Femur (tissue), 1 donor: ENCODE measurements at places on chromosomes 11 and 22.

DNA sequence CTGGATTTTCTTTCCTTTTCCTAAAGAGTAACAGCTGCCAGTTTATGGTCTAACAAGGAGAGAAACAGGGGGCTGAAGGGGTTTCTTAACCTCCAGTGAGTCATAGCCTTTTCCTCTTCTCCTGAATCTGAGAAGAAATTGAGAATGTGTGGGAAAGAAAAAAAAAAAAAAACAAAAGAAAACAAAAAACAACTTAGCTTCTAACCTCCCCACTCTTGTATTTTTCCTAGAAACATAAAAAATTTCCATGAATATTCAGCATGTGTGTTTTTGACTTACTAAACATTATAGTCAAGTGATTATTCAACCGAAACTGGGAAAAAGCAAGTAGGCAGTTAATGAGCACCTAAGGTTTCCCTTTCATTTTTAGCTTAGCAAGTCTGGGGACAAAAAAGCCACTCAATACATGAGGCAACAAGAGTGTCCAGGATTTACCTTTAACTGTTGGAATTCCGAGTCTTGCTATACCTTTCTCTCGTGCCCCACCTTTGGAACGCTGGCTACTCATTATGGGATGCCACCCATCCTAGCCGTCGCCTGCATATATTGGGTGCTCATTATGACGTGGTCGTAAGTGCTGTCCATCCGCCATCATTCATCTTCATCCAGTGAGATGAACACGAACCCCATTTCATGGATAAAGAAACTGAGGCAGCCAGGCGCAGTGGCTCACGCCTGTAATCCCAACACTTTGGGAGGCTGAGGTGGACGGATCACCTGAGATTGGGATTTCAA, 2.4 kb downstream of the ASPHD2 start:
- no peak for DNase-seq

DNA sequence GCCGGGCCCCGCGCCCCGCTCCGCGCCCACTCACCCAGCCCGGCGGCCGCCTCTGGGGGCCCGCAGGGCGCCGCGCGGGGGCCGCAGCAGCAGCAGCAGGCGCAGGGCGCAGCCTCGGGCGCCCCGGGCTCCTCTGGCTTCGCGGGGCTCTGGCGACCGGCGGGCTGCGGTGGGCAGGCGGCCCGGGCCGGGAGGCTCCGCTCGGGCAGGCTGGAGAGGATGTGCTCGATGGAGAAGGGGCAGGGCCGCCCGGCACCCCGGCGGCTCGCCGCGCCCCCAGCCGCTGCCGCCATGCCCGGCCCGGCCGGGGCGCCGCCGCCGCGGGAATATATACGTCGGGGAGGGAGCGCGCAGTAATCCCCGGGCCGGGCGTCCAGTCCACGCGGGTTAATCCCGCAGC, at the start of gene GSC2:
TSS of gene GSC2 (minus strand) at position 302 of the 400 bp plus-strand sequence. CDS start at position 293, 9 bp downstream.
- DNase-seq = no peak

GRCh38 chr11:116256215-116256614, 516.6 kb downstream of the BUD13 start:
- DNase-seq = no peak

DNA sequence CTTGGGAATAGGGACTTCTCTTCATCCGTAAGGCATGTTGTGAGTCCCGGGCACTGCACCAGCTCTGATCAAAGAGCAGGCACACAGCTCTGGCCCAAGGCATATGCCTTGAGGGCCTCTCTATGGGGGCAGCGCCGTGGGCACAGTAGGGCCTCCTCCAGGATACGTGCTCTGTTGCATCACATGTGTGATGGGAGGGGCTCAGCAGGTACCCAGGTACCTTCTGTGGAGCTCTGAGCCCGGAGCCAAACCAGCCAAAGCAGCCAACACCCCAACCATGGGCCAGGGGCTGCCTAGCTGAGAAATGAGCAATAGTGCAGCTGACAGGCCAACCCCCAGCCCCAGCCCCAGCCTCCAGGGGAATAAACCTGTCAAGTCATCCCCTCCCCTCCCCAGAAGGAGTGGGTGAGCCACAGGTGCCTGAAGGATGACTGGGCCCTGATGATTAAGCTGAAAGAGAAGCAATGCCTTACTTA, 79.7 kb upstream of the SHISAL1 start:
- peak; percentile 8 for DNase-seq

GRCh38 chr11:66181632-66182315, 86.7 kb upstream of the RAB1B start:
- no peak for DNase-seq

GRCh38 chr11:403021-403760, 9.2 kb downstream of the PKP3 start:
- no peak for DNase-seq

- no peak for DNase-seq
Observed at GRCh38 chr11:76770642-76771445, 12.3 kb upstream of the TSKU start.

- DNase-seq = peak; percentile 57
Observed at GRCh38 chr22:46287873-46288751, 8.6 kb upstream of the GTSE1 start.

DNA sequence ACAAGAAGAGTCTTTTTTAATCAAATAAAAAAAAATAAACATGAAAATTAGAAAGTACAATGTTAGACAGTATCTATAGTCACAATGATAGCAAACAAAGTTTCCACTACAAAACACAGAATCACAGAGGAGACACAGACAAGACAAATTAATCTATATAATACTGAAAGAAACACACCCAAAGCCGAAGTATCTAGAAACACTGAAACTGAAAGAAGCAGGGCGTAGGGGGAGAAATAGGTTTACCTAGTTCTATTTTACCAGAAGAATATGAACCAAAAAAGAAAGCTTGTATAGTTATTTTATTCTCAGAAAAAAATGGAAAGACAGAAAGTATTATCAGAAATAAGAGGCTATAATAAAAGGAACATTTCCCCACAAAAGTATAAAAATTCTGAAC, 27.1 kb upstream of the NUP50 start:
- DNase-seq = no peak

- DNase-seq = no peak
Observed at GRCh38 chr11:72433455-72434036, 785 bp downstream of the CLPB start.

- DNase-seq = peak; percentile 83
Observed at GRCh38 chr11:128814856-128815705, 52.0 kb downstream of the KCNJ1 start.

DNA sequence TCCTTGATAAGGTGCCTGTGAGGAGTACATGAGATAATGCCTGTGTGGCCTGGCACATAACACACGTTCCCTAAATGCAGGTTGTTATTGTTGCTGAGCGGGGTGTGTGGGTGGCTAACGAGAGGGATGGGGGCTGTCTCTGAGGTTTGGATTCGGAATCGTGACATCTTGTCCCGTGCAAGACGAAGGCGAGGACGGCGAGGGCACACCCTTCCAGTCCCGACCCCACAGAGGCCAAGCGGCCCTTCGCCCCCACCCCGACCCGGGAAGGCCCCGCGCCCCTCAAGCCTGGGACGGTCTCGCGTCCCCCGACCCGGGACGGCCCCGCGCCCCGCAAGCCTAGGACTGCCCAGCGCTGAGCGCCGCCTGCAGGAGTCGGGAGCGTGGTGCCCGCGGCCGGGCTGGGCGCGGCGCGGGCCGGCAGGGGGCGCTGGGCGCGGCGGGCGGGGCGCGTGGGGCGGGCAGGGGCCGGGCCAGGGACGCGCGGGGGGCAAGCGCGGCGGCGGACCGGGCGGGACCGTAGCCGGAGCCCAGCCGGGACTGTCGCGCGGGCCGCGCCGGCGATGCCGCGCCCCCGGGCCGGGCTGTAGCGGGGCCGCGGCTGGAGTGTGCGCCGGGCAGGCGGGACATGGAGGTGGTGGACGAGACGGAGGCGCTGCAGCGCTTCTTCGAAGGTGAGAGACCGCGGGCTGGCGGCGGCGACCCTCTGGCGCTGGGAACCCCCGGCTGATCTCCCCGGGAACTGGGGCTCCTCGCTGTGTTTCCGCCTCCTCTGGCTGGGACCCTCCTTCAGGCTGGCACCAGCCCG, at the start of gene MYRF:
TSS of gene MYRF (plus strand) at position 520 of the 808 bp plus-strand sequence. CDS start at position 629, 109 bp downstream.
- peak; percentile 73 for DNase-seq

- no peak for DNase-seq
Observed at GRCh38 chr11:28009388-28009787, 98.6 kb downstream of the KIF18A start.

DNA sequence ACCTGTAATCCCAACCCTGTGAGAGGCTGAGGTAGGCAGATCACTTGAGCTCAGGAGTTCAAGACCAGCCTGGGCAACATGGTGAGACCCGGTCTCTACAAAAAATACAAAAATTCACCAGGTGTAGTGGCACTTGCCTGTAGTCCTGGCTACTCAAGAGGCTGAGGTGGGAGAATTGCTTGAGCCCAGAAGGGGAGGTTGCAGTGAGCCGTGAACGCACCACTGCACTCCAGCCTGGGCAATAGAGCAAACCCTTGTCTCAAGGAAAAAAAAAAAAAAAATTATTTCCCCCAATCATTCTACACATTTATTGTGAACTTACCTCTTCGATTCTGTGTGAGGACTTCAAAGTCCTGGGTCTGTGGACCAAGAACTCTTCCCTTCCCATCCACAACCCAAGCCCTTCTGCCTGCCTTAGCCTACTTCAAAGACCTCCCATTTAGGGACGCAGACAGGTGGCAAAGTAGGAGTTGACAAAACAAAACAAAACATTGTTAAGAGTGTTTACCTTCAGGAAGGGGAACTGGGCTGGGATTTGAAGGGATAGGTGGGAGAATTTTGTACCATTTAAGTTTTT, 3.8 kb upstream of the WEE1 start:
- no peak for DNase-seq

DNA sequence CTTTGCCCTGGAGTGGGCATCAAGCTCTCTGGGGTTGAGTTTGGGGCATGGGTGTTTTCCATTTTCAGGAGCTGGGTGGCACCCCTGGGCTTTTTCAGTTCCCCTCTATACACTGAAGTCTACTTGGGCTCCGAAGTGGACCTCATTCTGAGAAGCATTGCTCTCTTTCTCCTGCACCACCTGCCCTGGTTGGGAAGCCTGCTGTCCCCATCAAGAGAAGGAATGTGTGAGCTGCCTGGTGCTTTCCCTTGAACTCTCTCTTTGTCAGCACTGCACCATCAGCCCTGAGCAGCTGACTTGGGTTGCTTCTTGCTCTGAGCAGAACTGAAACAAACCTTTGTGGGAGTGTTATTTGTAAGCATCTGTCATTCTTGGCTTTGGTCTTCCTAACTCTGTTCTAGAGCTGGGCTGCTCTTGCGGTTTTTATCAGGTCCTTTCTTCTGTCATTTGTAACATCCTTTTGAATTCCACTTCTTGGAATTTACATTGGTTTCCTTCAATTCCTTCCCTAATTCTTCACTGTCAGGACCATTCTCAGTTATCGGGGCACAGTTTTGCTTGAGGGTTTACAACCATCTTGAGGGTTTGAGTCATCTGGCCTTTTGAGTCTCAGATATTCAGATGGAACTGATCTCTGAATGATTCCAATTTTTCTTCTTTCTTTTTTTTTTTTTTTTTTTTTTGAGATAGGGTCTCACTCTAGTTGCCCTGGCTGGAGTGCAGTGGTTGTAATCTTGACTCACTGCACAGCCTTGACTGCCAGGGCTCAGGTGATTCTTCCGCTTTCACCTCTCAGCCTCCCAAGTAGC, 20.5 kb downstream of the UBE2L3 start:
- no peak for DNase-seq

GRCh38 chr11:65261591-65262380, at the start of gene POLA2:
Gene POLA2, plus strand, starts transcription at chr11:65261962. Its CDS starts 331 bp downstream, at chr11:65262293.
- peak; percentile 98 for DNase-seq

- no peak for DNase-seq
Observed at GRCh38 chr22:35960854-35961253, 67.8 kb downstream of the RBFOX2 start.

DNA sequence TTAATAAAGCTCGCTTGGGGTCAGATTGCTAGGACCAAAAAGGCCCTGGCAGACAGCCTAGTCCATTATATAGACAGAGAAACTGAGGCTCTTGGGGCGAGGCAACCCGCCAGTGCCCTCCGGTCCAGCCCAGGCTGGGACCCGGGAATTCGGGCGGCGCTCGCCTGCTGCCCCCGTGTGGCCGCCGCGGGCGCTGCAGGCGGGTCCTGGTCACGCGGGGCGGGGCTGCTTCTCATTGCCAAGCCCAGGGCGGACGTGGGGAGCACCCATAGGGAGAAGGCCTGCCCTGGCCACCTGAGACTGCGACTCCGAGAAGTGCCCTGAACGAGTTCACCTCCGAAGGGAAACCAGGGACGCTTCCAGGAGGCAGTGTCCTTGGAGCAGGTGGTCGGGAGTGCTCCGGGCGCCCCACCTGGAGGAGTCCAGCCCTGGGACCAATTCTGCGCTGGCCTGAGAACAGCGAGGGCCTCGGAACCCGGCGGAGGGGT, 36.0 kb upstream of the CSNK1E start:
- peak; percentile 78 for DNase-seq

DNA sequence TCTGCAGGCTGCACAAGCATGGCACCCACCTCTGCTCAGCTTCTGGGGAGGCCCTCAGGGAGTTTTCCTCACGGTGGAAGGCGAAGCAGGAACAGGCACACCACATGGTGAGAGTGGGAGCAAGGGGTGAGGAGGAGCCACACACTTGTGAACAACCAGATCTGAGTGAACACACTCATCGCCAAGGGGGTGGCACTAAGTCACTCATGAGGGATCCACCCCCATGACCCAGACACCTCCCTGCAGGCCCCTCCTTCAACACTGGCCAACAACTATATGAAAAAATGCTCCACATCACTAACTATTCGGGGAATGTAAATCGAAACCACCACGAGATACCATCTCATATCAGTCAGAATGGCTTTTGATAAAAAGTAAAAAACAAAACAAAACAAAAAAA, 722 bp upstream of the KRTAP5-2 start:
- DNase-seq = no peak

DNA sequence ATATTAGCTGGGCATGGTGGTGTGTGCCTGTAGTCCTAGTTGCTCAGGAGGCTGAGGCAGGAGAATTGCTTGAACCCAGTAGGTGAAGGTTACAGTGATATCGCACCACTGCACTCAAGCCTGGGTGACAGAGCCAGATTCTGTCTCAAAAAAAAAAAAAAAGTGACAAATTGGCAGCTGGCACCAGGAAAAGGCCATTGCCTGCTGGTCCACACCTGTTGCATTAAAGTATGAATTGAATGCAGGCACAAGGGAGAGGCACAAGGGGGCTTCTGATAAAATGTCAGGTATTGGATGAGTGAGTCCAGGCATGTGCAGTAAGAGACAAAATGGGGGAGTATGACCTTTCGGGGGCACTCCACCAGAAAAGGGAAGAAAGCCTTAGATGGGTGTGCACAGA, 28.2 kb downstream of the ZNF70 start:
- no peak for DNase-seq

GRCh38 chr11:76670485-76671236, at the start of gene LRRC32:
Gene LRRC32, minus strand, starts transcription at chr11:76670747. Its CDS starts 4,793 bp downstream, at chr11:76665954.
- peak; percentile 71 for DNase-seq
